ENCODE measurements at places on chromosomes 16 and 17. TPM values are rescaled to one million over a fixed set of nuclear protein-coding genes. Genes with fewer than 3 reads are reported as not detected.
A peak's percentile ranks its signal among the peaks of the same experiment; 100 is the strongest.

DNA sequence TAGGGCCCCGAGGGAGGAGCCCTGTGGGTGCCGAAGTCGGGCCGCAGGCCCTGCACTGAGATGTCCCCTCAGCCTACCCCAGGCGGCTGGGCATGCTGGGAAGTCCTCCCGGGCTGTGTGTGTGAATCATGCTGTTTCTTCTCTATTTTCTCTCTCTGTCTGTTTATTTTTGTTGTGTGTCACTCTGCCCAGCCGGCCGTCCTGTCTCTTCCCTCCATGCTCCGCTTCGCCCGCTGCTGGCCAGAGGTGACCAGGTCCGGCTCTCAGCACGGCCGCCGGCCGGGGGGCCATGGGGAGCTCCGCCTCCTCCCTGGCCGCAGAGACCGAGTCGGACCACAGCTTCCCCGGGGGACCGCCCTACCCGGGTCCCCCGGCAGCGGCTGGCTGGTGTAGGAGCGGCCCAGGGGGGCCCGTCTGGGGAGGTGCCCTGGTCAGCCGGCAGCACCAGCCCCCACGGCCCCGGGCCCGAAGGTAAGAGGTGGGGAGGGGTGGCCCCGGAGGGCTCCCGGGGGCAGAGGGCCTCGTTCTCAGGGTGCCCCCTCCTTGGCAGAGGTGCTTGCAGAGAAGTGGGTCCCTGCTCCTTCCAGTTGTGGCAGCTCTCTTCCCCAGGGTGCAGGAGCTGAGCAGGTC, 12.5 kb downstream of the CAPN15 start:
- no peak for DNase-seq

DNA sequence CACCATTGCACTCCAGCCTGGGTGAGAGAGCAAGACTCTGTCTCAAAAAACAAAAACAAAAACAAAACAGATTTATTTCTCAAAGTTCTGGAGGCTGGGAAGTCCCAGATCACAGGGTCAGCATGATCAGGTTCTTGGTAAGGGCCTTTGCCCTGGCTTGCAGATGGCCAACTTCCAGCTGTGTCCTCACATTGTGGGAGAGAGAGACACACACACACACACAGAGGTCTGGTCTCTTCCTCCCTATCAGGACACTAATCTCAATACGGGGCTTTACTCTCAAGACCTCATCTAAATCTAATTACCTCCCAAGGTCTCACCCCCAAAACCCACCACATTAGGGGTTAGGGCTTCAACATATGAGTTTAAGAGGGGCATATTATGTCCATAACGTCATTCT, 26.4 kb upstream of the TAOK1 start:
- DNase-seq: no peak

- no peak for DNase-seq
Observed at GRCh38 chr17:1882836-1883235, 53.0 kb downstream of the RPA1 start.

DNA sequence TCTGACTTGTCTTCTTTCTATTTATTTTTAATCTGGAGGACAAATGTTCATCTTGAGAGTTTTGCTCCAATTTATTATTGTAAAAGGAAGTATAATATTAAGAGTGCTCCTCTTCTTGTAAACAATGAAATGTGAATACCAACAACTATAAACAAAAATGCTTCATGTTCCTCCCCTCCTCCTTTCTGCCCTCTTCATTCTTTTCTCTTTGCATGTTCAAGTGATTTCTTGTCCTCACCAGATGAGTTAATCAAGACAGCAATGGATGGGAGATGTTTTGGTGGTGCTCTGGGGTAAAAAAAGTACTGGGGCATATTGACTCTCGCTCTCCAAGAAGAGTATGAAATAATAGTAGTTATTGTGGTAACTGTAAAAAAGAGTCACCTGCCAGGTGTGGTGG, 24.3 kb downstream of the ITGB3 start:
- DNase-seq: no peak

GRCh38 chr17:77456951-77457548, 316.3 kb downstream of the SEC14L1 start:
- DNase-seq: peak; percentile 56

DNA sequence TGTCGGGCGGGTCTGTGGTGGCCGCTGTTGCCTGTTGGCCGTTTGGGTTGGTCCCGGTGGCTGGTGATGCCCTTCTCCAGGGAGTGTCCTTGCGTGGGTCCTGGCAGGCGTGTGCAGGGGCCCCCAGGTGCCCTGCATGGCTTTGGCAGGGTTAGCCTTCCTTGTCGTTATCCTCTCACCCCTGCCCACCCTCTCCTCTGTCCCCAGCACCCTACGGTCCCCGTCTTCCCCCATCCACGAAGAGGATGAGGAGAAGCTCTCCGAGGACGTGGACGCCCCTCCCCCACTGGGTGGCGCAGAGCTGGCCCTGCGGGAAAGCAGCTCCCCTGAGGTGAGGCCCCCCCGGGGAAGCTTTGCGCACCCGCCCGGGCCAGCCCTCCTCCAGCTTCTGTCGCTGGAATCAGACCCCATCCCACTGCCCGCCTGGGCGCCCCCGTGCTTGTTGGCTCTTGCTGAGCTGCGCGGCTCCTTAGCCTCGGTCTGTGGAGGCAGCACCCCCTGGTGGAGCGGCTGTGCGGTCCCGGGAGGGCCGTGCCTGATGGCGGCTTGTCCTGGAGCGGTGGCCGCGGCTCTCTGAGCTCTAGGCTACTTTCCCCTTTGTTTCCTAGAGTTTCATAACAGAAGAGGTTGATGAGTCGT, 10.6 kb upstream of the NUDT16L1 start:
- DNase-seq: no peak

DNA sequence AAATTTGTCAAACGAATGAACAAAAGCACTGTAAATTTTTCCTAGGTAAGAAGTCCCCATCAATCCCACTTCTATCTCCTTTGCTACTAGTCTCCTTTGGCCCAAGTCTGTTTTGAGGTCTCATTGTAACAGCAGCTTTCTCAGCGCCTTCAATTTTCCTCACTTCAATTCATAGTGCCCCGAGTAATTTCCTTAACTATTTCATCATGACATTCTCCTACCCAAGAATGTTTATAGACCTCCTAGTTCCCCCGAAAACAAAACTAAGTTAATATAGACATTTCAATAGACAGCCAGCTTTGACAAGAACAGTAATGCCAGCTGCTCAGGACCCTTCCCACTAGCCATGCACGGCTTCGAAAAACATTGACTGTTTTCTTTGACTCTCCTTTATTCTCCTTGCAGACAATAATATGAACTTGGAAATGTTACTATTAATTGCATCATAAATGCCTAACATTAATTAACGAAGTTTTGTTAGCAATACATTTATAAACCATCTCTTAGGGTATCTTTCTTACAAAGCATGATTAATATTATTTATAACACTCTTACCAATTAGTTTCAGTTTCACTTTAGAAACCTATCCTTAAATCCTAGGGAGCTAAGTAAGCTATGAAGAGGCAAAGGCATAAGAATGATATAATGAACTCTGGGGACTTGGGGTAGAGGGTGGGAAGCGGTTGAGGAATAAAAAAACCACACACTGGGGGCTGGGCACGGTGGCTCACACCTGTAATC, 22.8 kb downstream of the GLG1 start:
- DNase-seq: no peak

DNA sequence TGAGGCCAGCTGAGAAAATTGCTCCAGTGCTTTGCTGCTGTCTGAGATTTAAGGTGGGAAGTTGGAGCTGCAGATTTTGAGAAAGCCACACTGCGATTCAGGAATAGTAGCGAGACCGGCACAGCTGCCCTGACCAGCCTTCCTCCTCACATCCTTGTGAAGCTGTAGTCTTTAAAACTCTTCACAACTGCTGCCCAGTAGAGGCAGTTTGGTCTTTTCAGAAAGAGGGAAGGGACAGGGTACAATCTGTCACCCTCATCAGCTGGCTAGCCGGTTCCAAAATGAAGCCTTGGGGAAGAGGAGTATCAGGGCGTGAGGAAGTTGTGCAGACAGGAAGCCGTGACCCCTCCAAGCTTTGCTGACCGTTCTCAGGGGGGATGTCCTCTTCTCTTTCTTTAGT, 195.3 kb downstream of the MSI2 start:
- no peak for DNase-seq

DNA sequence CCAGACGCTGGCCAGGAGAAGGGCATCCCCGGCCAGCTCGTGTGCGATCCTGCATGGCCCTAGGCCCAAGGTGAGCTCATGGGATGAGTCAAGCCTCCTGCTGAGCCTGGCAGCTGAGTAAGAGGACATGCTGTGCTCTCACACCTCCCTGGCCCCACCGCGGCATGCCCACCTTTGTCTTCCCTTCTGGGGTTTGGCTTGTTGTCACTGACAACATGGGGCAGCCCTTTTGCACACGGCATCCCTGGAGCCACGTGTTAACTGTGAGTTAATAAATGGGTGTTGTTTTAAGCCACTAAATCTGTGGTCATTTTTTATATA, 8.9 kb upstream of the TNS4 start:
- no peak for DNase-seq

GRCh38 chr16:82176204-82176603, 6.2 kb upstream of the MPHOSPH6 start:
- no peak for DNase-seq

GRCh38 chr17:8965394-8966168, at the start of gene PIK3R5:
TSS of gene PIK3R5 (minus strand) at chr17:8965707. CDS start at chr17:8911494, 54,213 bp downstream.
- peak; percentile 75 for DNase-seq

DNA sequence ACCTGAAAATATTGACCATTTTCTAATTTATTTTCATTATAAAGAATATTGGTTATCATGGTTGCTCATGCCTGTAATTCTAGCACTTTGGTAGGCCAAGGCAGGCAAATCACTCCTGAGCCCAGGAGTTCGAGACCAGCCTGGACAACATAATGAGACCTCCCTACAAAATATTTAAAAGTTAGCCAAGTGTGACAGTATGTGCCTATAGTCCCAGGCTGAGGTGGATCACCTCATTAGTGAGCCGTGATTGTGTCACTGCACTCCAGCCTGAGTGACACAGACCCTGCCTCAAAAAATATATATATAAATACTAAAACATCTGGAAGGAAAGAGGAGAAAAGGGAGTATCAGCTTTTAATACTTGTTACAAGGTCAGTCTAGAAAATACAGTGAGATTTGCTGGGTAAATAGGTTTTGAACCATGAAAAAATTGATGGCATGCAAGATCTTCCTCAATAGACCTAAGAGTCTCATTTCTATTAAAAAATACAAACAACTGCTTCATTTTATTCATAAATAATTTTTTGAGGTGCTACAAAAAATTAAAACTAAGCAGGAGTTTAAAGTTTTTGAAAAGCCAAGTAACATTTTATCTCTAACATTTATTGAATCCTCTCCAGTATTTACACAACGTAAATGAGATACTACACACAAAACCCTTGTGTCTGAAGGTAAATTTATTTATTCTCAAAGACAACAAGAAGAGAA, 47.7 kb downstream of the TUBD1 start:
- DNase-seq: no peak

DNA sequence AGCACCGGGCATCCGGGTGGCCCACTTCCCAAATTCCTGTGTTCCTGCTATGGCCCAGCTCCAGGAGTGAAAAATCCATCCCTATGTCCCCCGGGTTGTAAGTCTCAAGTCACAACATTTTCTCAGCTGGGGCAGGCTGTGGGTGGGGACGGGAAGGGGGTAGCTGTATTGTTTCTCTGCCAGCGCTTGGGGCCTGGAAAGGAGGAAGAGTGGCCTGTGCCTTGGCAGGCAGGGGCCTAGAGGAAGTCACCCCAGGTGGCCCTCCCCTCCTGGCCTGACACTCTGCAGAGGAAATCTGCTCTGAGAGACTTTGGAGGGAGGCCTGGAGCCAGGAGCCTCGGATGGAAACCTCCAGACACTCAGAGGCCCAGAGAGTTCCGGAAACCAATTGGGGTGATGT, 10.6 kb upstream of the SCN4A start:
- DNase-seq: no peak

DNA sequence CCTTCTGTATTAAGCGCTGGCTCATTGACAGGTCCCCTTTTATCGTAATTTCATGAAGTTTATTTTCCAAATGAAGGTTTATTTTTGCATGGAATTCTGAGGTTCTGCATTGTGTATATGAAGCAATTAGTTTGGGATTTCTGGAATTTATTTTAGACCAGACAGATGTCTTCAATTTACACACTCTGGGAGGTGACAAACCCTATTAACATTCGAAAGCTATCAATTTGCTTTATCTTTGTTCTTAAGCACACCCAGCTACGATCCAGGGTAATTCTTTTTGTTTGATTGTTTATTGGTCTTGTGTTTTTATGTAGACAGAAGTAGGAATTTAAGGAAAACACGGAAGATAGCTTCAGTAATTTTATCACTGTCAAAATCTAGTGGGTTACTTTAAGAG, 264.6 kb downstream of the HS3ST3A1 start:
- DNase-seq: no peak

- no peak for DNase-seq
Observed at GRCh38 chr16:10566613-10567012, 13.8 kb downstream of the EMP2 start.

GRCh38 chr17:46869975-46870803, 18.8 kb downstream of the WNT9B start:
- no peak for DNase-seq

- DNase-seq: no peak
Observed at GRCh38 chr16:75506574-75506973, 11.3 kb upstream of the CHST6 start.

GRCh38 chr16:77840093-77840492, 51.7 kb downstream of the VAT1L start:
- DNase-seq: no peak

- DNase-seq: no peak
Observed at GRCh38 chr17:78346605-78347250, 13.1 kb downstream of the SOCS3 start.

- DNase-seq: peak; percentile 74
Observed at GRCh38 chr16:1379304-1380076, 27.8 kb downstream of the GNPTG start.

DNA sequence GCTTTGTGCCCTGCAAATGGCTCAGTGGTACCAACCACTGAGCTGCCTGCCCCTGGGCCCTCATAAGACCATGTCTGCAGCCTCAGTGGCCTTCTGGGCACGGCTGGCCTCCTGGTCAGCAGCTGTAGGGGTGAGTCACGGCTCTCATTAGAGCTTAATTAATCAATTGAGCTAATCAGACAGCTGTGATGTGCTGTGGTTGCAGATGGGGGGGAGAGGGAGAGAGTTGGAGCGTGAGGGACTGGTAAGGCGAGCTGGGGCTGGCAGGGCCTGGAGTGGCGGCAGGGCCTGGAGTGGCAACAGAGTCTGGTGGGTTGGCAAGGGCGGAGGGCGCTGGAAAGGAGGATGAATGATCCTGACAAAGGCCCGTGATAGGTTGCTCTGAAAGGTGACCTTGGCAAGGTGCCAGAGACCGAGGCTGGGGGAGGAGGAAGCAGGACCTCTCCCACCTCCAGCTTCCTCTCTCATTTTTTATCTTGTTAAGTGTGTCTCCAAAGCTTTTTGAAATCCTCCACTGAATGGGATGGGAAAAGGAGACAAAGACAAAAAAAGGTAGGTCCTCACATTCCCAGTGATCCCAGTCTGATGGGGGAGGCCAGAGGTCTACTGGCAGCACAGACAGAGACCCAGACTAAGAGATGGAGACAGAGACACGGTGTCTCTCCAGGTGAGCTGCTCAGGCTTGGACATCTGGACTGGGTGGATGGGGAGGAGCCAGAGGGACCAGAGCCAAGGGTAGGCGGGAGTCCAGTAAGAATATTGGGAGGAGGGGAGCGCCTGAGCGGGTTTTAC, 41.6 kb downstream of the DCAKD start:
- no peak for DNase-seq

ZFP3 gene
- 1.7 TPM for total RNA-seq

ZNF174 gene
- total RNA-seq: 5.2 TPM

ATP2A1 gene
- 4.7 TPM for total RNA-seq

PPL gene
- total RNA-seq: not detected

RGS11 gene
- not detected for total RNA-seq

TSNAXIP1 gene
- total RNA-seq: not detected

SPATA2L gene
- 7.0 TPM for total RNA-seq

EFCAB13 gene
- 3.8 TPM for total RNA-seq

ACSM2A gene
- total RNA-seq: not detected

TMED6 gene
- total RNA-seq: 0.39 TPM

BAHCC1 gene
- 0.16 TPM for total RNA-seq

OR4D1 gene
- 0.18 TPM for total RNA-seq

FSCN2 gene
- total RNA-seq: 0.86 TPM

All from activated naive CD4-positive, alpha-beta T cell treated with anti-CD3 and anti-CD28 coated beads, Interleukin-2, amount 50 U/mL, for 72 hours (primary cell).